ENCODE measurements at places on chromosomes 3 and 15. TPM values are rescaled to one million over a fixed set of nuclear protein-coding genes. Genes with fewer than 3 reads are reported as not detected.
A peak's percentile ranks its signal among the peaks of the same experiment; 100 is the strongest.

DNA sequence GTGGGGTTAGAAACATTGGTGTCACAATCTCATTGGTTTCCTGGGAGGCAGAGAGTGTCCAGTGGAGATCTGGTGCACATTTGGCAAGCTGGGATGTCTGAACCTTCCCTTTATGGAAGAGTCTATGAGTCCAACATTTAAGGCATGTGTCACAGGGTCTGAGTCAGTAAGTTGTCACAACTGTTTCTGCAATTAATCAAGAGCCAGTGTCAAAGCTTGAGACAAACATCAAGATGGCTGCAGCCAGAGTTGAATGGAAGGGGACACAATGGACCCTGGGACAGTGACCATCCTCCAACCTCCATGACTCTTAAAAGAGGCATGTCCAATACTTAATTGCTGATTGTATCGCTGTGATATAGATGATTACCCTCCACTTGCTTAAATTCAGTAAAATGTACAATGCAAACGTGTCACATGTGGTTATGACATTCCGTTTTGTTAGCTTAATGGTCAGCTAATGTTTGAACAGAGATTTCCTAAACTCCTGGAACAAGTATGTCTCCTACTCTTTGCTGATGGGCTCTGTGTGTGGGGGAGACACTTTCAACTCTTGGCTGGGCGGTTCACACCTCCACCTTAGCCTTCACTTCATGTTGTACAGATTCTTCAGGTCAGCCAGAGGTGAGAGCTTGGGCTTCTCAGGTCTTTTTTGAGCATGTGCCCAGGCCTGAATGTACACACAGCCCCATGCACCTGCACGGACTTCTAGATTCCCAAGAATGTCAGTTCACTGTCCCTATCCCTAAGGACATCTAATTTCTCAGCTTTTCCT is 79.9 kb upstream of the PRR23E start:
- DNase-seq, result peak; percentile 34

DNA sequence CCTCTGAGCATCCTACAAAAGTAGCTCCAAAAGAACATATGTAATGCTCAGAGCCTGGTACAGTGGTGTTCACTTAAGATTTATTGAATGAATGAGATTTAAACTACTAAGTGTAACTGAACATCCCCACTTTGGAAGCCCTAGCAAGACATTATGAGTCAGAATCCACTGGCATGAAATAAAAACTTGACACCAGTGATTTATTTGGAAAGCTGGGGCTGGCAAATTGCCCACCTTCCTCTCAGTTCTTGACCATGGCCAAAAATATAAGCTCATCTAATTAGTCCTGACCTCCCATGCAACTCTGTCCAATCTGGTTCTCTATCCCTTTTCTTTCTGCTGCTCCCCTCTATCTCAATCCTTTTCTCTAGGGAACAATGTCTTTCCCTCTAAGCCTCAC is 418.0 kb downstream of the PLCL2 start:
- no peak for DNase-seq

DNA sequence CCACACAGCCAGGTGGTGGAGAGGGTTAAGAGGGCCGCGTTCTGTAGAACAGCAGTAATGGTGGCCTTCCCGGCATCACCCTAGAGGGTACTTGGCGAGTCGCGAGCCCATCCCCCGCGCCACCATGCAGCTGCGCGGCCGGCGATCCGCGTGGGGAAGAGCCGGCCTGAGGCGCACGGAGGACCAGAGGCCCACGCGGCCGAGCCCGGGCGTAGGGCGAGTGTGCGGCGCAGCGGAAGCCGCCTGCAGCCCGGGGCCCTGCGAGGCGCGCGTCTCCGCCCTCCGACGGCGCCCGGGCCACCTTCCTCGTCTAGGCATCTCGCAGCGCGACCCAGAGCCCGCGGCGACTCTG is 423 bp downstream of the TKT start:
- DNase-seq, result no peak

GRCh38 chr3:140505213-140505612 is 172.7 kb upstream of the TRIM42 start:
- no peak for DNase-seq

GRCh38 chr15:98330258-98330657 is 318.1 kb upstream of the IGF1R start:
- DNase-seq, result peak; percentile 28

DNA sequence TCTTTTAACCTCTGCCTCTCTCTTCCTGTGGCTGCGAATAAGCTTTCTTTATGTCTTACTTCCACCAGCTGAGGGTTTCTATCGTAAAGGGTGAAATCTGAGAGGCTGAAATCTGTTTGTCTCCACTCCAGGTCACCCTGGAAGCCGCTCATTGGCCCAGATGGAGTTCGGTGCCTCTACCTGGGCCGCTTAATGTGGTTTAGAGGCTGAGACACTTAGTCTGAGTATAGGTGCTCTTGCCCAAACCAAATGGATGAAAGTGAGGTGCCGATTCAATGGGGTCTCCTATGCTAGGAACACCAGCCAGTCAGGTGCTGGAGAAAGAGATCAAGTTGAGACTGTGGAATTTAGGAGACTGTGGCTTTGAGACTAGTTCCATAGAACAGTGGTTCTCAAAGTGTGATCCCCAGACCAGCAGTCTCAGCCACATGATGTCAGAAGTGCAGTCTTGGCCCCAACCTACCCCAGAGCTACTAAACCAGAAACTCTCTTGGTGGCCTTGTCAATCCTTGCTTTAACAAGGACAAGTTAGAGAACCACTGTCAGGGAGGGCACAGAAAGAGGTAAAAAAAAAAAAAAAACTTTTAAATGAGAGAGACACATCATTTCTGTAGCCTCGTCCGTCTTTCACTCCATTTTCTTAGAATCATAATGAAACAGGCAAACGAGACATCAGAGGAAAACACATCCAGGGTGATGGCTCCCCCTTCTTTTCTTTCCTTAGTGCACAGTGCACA is 54.9 kb upstream of the CCR2 start:
- DNase-seq, result no peak

Gene CPN2
- total RNA-seq, result not detected

Gene GLDN
- 5.9 TPM for total RNA-seq

Gene NR2E3
- 0.98 TPM for total RNA-seq

Gene KLHL40
- total RNA-seq, result not detected

Gene GASK1A
- 10.6 TPM for total RNA-seq
